Choroid plexus epithelial cell (primary cell): ENCODE measurements at places on chromosomes 6 and 20.

DNA sequence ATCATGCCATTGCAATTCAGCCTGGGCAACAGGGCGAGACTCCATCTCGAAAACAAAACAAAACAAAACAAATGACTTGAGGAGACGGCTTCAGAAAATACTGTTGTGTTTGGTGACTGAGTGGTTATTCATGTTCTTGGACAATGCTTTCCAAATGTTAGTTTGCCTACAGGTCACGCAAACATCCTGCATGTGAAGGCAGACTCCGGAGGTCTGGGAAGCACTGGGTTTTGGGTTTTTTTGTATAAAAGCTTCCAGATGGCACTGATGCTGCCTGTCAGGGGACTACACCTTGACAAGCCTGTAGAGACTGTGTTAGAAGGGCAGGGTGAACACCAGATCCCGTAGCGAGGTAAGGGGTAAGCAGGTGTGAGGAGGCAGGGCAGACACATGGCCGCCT is 81.7 kb downstream of the THBS2 start:
- DNase-seq: peak; percentile 37

- no peak for DNase-seq
Observed at GRCh38 chr6:13450628-13451027, 36.8 kb downstream of the GFOD1 start.

DNA sequence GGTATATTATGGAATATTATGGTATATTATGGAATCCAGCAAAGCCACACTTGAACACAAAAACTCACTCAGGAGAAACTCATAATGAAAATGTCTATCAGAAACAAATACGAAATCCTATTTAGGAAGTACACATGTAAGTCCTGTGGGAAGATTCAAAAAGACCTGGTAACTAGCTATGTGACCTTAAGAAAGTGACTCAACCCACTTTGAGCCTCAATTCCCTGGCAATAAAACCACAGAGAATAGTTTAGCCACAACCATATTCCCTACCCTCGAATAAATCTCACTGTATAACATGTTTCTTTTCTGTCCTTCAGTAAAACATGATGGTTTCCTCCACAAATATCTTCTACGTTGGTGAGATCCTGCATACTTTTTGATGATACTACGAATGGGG is 56.4 kb downstream of the ZMYND8 start:
- peak; percentile 65 for DNase-seq

- no peak for DNase-seq
Observed at GRCh38 chr6:168179133-168179532, 100.1 kb upstream of the FRMD1 start.

DNA sequence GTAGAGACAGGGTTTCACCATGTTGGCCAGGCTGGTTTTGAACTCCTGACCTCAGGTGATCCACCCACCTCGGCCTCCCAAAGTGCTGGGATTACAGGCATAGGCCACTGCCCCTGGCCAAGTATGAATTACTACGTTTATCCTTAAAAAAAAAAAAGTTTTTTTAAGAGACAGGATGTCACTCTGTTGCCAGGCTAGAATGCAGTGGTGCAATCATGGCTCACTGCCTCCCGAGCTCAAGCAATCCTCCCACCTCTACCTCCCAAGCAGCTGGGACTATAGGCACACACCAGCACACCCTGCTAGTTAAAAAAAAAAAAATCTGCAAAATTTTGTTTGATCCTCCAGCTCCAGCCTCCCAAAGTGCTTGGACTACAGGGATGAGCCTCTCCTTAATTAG is 23.1 kb downstream of the IYD start:
- no peak for DNase-seq

- no peak for DNase-seq
Observed at GRCh38 chr6:130829333-130829910, 2.2 kb downstream of the SMLR1 start.

DNA sequence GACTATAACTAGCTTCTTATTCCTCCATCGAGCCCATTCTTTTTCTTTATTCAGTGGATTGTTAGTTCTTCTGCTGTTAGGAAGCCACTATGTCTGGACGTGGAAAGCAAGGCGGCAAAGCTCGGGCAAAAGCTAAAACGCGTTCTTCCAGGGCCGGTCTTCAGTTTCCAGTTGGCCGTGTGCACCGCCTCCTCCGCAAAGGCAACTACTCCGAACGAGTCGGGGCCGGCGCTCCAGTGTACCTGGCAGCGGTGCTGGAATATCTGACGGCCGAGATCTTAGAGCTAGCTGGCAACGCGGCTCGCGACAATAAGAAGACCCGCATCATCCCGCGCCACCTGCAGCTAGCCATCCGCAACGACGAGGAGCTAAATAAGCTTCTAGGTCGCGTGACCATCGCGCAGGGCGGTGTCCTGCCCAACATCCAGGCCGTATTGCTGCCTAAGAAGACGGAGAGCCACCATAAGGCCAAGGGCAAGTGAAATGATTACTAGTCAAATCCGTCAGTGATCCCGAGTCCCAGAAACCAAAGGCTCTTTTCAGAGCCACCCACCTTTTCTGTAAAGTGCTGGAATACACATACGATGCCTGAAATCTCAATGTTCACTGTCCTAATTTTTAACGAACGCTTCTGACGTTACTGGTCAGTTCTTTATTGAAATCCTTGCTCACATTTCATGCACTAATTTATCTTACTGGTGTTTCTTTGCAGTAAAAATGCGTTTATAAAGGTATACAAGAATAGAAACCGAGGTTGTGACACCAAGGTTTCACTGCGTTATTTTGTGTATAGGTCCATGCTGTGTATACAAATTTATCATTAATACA is 129.9 kb downstream of the HFE start:
- DNase-seq: peak; percentile 93

DNA sequence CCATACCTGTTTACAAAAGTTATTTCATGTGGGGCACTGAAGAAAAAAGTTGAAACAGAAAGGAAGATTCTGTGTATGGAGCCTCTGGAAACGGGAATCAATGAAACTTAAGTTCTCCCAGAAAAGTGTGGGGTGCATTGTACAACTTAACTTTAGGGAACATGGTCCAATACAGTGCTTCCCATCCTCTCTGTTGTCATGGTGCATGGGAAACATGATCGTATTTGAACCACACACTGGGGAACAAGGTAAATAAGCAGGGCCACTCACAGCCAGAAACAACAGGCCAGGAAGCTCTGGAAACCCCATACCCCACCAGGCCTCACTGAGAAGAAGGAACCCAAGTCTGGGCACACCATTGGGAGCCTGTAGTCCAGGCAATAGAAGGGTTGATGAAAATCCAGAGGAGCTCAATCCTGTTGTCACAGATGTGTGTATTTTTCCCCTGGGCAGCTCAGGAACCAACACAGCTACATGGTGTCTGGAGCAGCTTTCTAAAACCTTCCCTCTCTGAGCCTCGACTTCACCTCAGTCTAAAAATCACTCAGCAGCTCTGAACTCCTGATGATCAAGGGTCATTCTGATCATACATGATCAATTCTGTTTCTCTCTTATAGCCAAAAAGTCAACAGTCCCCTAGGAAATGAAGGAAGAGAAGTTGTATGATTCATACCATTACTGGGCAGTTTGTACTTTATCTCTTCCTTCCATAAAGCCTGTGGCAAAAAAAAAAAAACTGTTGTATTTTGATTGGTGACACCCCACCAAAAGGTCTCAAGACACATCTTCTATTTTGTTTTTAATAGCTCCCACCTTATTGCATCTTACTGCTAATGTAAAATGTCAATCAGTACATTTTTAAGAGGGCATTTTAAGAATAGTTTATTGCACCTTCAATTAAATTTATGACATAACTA is 198.5 kb upstream of the TAB2 start:
- peak; percentile 16 for DNase-seq
